Heart right ventricle (tissue), 16 donors: ENCODE measurements at places on chromosomes 2 and 18.

GRCh38 chr2:186484062-186484735 lies 1.9 kb upstream of the ZC3H15 start:
- no peaks in the 10 kb centered on the region for H3K36me3 ChIP-seq
- H3K27ac ChIP-seq = no peak overlapping the region
- H3K27me3 ChIP-seq = no peaks in the 10 kb centered on the region
- no peak for DNase-seq
- peaks cover 28% of the 10 kb centered on the region for H3K4me1 ChIP-seq
- H3K4me3 ChIP-seq = no peak overlapping the region

DNA sequence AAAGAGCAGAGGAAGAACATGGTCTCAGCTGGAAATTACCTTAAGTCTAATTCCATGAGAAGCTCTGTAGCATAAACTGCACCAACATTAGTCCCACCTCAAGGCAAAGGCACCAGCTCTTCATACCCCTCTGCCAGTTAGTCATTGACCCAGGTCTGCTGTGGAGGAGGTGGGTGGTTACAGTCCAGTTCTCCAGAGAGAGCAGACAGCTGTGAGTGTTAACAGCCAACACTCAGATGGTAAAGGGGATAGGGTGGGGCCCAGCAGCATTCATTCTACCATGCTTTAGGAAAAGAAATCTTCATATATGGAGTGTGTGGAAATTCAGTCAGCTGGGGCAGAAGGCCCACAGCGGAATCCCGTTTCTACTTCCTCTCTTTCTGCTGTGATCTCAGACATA lies 159.7 kb upstream of the FBXO11 start:
- no peaks in the 10 kb centered on the region for H3K36me3 ChIP-seq
- H3K4me1 ChIP-seq = no peaks in the 10 kb centered on the region
- no peak overlapping the region for H3K27ac ChIP-seq
- no peak overlapping the region for H3K4me3 ChIP-seq
- DNase-seq = no peak

GRCh38 chr2:36578343-36579296 lies 19.3 kb downstream of the FEZ2 start:
- no peak overlapping the region for H3K27ac ChIP-seq
- no peaks in the 10 kb centered on the region for H3K27me3 ChIP-seq
- H3K36me3 ChIP-seq = peaks cover 14% of the 10 kb centered on the region
- no peak overlapping the region for H3K4me3 ChIP-seq
- H3K4me1 ChIP-seq = peaks cover 8% of the 10 kb centered on the region

GRCh38 chr18:9790261-9790660 lies 82.2 kb downstream of the RAB31 start:
- no peaks in the 10 kb centered on the region for H3K36me3 ChIP-seq
- no peak overlapping the region for H3K4me3 ChIP-seq
- H3K27me3 ChIP-seq = no peaks in the 10 kb centered on the region
- no peaks in the 10 kb centered on the region for H3K4me1 ChIP-seq

GRCh38 chr2:176960061-176960460 lies 252.5 kb upstream of the HNRNPA3 start:
- H3K4me3 ChIP-seq = no peak overlapping the region
- H3K27me3 ChIP-seq = peaks cover 38% of the 10 kb centered on the region
- no peaks in the 10 kb centered on the region for H3K4me1 ChIP-seq
- no peak overlapping the region for H3K27ac ChIP-seq

DNA sequence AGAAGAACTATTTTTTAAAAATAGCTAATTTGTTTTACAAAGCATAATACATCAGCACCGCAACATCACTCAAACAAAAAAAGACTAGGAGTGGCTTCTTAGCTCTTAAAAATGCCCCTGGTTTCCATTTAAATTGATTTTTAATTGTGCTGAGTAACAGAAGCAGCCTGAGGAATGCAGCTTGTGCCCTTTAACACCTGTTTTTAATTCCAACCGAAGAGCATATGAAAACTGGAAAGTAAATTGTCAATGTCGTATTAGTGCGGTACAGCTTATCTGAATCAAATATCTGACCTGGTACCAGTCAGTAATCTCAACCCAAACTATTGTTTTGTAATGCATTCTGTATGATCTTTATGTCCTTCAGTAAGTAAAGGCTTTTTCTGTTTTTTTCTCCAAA lies 13.2 kb upstream of the CD302 start:
- no peak for DNase-seq
- H3K4me1 ChIP-seq = no peaks in the 10 kb centered on the region
- no peak overlapping the region for H3K4me3 ChIP-seq

DNA sequence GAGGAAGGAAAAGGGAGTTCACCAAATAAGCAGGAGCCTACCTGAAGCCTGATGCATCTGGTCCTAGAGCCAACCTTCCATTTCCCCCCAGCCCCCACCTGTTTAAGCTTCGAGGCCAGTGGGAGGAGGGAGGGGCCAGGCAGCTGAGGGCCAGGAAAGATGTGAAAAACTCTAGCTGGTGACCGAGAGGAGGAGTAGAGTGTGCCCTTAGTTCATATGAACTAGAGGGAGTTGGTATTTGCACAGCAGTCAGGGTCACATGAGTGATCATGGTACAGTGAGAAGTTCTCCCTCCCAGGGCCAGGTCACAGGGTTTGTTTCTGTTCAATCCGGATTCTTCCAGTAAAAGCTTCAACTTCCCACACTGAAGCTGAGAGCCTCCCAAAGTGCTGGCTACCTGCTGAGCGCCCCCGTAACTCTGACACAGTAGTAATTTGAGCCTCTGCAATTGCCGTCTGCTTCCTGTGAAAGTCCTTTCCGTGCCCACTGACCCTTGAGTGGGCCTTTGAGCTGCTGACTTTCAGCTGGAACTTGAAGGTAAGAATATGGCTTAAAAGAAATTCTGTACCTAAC lies at the start of gene SULT1C2:
Gene SULT1C2 (plus strand): TSS at position 362 of the 573 bp plus-strand sequence. CDS start 4,773 bp downstream, outside the sequence.
- H3K27ac ChIP-seq = no peak within 1 kb of the TSS
- no peaks in the 10 kb centered on the region for H3K36me3 ChIP-seq
- H3K4me1 ChIP-seq = no peaks in the 10 kb centered on the region

- no peak for DNase-seq
- H3K27me3 ChIP-seq = no peaks in the 10 kb centered on the region
- no peaks in the 10 kb centered on the region for H3K4me1 ChIP-seq
- H3K4me3 ChIP-seq = no peak overlapping the region
Measured at GRCh38 chr2:145185696-145186095, 665.8 kb upstream of the ZEB2 start.

DNA sequence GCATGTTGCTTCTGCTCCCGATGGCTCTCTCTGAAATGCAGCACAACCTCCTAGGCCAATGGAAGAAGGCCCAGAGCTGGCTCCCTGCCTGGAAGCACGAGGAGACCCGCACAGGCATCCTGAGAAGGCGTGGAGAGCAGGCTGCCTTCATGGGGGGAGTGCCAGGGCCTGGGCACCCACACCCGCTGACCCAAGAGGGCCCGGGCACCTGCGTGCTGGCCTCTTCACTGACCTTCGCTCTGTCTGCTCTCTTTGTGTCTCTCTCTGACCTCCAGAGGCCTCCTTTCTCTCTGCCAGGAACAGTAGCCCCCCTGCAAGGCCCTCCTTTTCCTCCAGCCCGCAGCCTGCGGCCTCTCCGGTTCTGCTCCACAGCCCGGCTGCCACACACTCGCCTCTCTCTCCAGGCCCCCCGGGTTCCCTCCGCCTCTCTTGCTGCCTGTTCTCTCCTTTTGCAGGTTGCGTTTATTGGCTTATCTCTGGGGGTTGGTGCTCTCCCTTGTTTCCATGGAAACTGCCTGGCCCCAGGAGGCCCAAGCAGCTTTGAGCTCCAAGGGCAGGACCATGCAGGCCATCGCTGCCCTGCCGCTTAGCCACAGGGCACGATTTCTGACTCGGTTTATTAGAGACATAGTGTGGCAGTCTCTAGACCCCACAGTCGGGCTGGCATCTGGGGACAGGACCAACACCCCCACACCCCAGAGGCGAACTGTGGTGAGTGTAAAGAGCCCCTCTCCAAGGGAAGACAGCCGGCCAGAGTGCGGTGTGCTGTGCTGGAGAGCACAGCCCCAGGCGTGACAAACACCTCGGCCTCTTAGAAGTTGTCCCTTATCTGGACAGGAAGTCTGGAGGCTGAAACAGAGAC lies 1.7 kb downstream of the MZT2B start:
- H3K4me3 ChIP-seq = peak overlapping the region; percentile 77
- peak; percentile 43 for DNase-seq
- no peaks in the 10 kb centered on the region for H3K27me3 ChIP-seq
- H3K4me1 ChIP-seq = peaks cover 19% of the 10 kb centered on the region

GRCh38 chr2:47767880-47768609 lies 14.9 kb upstream of the MSH6 start:
- peak; percentile 57 for DNase-seq
- no peaks in the 10 kb centered on the region for H3K36me3 ChIP-seq
- no peak overlapping the region for H3K27ac ChIP-seq
- no peaks in the 10 kb centered on the region for H3K27me3 ChIP-seq

GRCh38 chr2:99776906-99777646 lies 287.3 kb upstream of the REV1 start:
- H3K4me1 ChIP-seq = peaks cover 26% of the 10 kb centered on the region
- no peak for DNase-seq
- no peaks in the 10 kb centered on the region for H3K27me3 ChIP-seq
- H3K27ac ChIP-seq = no peak overlapping the region

DNA sequence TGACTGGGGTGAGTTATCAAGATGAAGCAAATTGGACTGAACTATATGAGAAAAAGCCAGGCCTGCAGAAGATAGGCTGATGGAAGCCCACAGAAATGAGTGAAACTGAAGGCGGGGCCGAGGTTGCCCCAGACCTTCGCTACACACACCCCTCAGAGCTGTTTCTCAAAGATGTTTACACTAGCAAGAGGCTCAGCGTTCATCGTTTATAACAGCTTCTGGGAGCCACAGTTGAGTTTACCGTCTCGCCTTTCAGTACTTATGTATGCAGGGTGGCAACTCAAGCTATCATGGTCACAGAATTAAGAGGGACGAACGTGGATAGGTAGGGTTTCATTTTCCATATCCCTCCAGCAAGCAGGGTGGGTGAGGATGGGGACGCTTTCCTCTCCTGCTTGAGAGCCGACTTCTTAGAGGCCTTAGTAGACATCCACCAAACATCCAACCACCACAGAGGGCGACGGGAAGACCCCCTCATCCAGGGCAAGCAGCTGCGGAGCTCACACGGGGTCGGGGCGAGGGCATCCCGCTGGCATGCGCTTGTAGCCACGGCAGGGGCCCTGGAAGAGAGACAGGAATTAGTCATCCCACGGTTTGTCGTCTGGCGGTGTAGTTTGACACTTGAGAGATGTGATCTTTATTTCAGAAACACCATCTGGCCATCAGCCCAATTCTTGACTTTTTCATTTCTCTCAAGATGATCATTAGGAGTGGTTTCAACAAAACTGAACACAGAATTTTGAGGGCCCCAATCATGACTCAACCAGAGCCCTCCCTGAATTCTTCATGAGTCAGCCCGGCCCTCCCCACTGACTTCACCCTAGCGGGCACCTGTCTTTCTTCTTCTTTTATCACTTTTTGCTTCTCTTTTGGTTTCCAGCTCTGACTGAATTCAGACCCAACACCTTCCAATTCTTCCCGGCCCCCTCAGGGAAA lies 109.1 kb upstream of the CTDP1 start:
- H3K4me1 ChIP-seq = peaks cover 24% of the 10 kb centered on the region
- no peak overlapping the region for H3K27ac ChIP-seq
- H3K36me3 ChIP-seq = no peaks in the 10 kb centered on the region
- no peak overlapping the region for H3K4me3 ChIP-seq
- no peak for DNase-seq

DNA sequence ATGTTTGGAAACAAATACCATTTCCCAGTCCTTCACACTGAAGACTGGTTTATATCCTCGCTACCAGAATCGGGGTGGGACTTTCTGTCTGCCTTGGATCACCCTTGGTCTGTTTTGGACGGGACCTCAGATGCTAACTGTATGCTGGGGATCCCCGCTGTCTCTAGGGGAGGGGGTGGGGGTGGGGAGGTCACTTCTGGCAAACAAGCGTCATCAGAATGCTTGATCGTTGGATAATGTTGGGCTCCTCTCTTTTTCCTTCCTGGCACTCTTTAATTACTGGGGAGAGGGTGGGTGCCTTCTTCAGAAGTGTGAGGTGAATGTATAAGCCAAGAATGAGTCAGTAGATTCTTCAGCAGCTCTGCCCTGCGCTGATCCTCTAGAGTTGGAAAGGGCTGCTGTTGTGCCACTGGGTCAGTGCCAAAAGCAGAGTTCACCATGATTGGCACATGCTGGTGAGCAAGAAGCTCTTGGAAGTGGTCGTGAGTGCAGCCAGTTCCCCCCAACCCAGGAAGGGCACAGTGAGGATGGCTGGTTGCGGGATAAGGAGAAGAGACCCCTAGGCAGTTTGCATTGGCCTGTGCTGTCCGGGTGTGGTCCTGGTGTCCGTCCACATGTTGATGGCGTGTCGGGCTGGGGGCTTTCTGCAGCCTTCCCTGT lies 32.2 kb downstream of the DGKD start:
- H3K4me3 ChIP-seq = no peak overlapping the region
- no peaks in the 10 kb centered on the region for H3K27me3 ChIP-seq
- H3K36me3 ChIP-seq = no peaks in the 10 kb centered on the region
- H3K4me1 ChIP-seq = peaks cover 43% of the 10 kb centered on the region
- H3K27ac ChIP-seq = peak overlapping the region; percentile 92
- DNase-seq = peak; percentile 16

DNA sequence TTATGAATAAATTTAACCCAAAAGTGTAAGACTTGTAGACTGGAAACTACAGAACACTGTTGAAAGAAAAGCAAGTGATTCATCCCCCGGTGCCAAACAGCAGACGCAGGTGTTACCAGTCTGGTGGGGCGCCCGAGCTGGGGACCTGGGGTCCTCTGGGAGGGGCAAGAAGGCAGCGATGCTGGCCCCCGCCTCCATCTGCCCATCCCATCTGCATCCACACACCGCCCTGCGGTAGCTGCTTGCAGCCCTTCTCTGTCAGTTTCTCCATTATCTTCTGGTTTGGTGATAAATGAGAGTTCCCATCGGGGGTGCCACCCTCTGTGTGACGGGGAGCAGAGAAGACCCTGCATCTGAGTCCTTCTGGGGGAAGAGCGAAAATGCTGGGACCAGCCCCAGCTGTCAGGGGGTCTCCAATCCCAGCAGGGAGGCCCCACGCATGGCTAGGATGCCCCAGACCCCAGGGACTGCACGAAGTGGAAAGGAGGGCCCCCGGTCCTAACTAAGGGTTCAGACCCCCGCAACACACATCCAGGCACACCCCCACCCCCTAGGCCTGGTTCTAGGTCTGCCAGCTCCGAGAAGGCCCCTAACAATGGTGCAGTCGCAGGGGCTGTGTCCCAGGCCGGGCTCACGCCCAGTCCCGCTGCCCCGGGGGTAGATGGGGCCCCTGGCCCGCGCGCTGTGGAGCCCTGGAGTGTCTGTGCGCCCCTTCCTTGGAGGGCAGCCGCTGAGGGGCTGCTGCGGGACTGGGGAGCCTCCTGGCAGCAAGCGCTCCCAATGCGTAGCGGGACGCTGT lies 686 bp upstream of the RGPD8 start:
- no peak for DNase-seq
- no peak overlapping the region for H3K4me3 ChIP-seq
- H3K27ac ChIP-seq = no peak overlapping the region
- no peaks in the 10 kb centered on the region for H3K36me3 ChIP-seq
- H3K27me3 ChIP-seq = peaks cover 10% of the 10 kb centered on the region
